ENCODE measurements at places on chromosomes 1 and 21.

GRCh38 chr1:187985145-187985896 lies 1156.6 kb downstream of the PLA2G4A start:
- no peak for ATAC-seq

- no peak for ATAC-seq
Measured at GRCh38 chr1:7422081-7422480, 349.0 kb upstream of the VAMP3 start.

- ATAC-seq: no peak
Measured at GRCh38 chr1:10678402-10678801, 118.0 kb downstream of the CASZ1 start.

GRCh38 chr1:178723546-178723945 lies 1.5 kb upstream of the RALGPS2 start:
- ATAC-seq: no peak

DNA sequence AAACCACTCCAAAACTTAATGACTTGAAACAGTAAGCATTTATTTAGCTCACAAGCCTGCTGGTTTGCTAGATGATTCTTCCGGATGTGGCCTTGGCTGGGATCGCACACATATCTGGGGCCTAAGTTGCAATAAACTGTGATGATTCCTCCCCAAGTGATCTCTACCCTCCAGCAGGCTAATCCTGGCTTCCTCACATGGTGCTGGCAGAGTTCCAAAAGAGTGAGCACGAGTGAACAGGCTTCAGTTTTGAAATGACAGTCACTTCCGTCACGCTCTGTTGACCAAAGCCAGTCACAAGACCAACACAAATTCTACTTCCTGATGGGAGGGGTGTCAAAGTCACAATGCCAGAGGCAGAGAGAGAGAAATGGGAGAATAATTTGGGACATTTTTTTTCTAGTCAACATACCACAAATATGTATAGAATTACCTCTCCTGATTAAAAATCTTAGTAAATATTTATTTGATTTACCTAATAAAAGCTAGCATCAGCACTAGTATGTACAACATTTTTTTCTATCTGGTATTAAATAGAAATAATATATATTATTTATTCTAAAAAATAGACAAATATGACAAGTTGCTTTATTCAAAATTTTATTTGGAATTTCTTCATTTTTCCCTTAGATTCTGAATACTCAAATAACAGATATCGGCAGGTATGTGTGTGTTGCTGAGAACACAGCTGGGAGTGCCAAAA lies 292.7 kb downstream of the TPR start:
- peak; percentile 99 for ATAC-seq

- no peak for ATAC-seq
Measured at GRCh38 chr1:211174375-211174774, 40.4 kb upstream of the KCNH1 start.

DNA sequence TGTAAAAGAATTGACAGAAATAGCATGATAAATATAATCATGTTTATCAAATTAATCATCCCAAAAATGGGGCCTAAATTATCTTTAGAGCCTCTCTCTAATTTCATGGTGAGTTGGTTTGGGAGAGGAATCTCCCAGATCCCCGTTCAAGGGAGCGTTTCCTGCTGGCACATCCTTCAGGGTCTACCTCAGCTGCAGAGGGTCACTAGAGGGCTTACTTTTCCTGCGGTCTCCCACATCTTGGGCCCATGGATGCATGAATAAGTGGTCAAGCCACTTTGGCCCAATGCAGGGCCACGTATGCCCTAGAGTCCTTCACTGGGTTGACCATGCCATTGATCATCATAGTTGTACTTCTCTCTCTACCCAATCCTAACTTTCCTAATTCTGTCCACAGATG lies 164.1 kb downstream of the USP25 start:
- no peak for ATAC-seq

DNA sequence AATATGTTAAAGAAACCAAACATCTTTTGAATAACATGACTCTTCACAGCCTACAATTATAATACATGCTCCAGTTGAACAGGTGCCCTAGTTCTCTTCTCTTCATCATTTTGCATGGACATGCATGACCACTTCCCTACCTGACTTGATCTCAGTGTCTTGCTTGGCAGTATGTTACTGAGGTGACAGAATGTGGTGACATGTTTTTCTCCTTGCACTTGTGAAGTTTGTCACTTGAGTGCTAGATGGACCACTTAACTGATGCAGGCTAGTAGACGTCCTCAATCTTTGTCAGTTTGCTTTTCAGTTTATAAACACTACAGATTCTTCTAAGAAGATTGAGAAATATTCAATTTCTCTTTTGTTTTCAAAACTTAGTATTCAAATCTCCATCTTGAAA lies 10.1 kb upstream of the KRTAP13-2 start:
- ATAC-seq: no peak

DNA sequence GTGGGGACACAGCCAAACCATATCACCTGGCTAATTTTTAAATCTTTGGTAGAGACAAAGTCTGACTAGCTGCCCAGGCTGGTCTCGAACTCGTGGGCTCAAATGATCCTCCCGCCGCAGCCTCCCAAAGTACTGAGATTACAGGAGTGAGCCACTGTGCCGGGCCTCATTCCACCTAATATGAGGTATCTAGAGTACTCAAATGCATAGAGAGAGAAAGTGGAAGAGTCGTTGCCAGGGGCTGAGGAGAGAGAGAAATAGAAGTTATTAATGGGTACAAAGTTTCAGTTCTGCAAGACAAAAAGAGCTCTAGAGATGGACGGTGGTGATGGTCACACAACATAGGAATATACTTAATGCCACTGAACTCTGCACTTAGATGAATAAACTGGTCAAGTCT lies 119.6 kb downstream of the TOMM20 start:
- no peak for ATAC-seq

- no peak for ATAC-seq
Measured at GRCh38 chr1:212451416-212452322, 18.9 kb downstream of the NENF start.

- no peak for ATAC-seq
Measured at GRCh38 chr1:109786531-109787021, 22.9 kb upstream of the EPS8L3 start.

- ATAC-seq: peak; percentile 73
Measured at GRCh38 chr1:56509713-56510641, 69.4 kb downstream of the PLPP3 start.

DNA sequence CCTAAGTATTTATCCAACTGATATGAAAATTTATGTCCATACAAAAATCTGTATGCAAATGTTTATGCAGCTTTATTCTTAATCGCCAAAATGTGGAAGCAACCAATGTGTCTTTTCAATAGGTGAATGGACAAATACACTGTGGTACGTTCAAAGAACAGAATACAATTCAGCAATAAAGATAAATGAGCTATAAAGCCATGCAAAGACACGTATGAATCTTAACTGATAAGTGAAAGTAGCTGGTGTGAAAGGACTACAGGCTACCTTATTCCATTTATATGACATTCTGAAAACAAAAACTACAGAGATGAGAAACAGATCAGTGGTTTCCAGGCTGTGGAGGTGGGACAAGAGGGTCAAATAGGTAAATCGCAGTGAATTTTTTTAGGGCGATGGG lies 419.6 kb upstream of the B3GALT2 start:
- ATAC-seq: no peak

GRCh38 chr1:73310797-73311381 lies 887.1 kb downstream of the LRRIQ3 start:
- ATAC-seq: no peak

- ATAC-seq: no peak
Measured at GRCh38 chr1:204426971-204427701, 15.5 kb upstream of the PPP1R15B start.

DNA sequence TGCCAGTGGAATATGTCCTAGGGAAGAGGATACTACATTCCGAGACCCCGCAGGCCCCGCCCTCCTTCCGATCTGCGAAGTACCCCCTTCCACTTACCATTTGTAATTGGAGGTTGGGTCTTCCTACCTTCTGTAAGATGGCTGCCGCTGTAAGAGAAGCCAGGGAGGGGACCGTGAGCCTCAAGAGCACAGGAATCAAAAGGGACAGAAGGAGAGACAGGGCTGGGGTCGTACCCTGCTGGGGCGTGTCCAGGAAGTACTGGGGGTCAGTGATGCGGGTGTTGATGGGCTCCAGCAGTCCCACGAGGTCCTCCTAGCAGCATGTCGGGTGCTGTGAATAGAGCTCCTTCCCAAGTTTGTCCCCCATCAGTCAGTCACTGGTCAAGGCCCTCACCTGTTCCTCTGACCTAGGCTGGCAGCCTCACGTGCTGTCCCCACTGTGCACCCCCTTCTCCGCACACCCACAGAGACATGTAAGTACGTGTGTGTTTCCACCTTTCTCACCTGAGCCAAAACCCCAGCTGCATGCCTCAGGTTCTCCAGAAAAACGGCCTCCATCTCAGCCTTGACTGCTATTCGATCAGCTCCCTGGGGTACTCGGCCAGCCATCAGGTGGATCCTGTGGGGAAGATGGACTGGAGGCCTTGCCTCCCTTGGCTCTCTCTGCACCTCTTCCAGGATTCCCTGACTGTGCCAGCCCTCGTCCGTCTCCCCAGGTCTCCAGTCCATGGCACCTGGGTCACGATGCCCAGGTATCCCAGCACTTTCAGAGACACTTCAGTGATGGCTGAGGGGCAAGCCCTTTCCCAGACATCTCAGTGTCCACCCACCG lies 1.8 kb downstream of the HYI start:
- no peak for ATAC-seq

GRCh38 chr1:229410692-229411433 lies 23.0 kb downstream of the ACTA1 start:
- peak; percentile 97 for ATAC-seq

DNA sequence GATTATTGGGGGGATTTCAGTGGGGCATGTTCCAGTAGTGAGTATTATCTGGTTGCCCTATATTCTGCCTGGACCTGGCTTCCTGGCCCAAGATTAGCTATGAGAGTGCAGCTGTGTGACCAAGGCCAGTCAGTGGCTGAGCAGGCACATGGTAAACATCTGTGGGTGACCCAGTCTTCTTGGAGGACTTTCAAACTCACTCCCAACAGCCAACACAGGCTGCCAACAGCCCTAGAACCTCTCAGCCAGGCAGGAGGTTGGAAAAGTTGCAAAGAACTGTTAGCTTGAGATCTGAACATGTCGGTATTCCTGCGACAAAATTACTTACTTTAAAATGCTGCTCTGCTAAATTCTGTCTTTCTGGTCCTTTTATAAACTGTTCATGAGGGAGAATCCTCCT lies 192.4 kb downstream of the TGFBR3 start:
- ATAC-seq: peak; percentile 94

All from motor neuron (in vitro differentiated cells).